Thyroid gland (tissue), 4 donors: ENCODE measurements at places on chromosomes 2 and 18. TPM values are rescaled to one million over a fixed set of nuclear protein-coding genes. Genes with fewer than 3 reads are reported as not detected.

DNA sequence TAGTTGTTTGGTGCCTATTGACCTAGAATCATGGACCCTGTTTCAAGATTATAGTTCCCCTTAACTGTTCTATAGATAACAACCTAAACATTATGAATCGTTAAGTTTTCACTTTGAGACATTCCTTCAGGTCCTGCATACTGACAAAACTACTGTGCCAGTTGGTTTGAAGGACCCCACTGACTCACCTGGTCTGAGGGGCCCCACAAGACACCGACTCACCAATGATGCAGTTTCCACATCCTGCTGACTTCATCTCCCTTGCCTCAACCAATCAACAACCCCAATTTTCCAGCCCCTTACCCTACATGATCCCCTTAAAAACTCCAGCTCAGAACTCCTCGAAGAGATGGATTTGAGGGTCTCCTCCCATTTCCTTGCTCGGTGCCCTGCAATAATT, 89.6 kb upstream of the CCDC141 start:
- no peak for DNase-seq
- no peaks in the 10 kb centered on the region for H3K4me1 ChIP-seq
- H3K27me3 ChIP-seq: no peaks in the 10 kb centered on the region
- no peak overlapping the region for H3K4me3 ChIP-seq

DNA sequence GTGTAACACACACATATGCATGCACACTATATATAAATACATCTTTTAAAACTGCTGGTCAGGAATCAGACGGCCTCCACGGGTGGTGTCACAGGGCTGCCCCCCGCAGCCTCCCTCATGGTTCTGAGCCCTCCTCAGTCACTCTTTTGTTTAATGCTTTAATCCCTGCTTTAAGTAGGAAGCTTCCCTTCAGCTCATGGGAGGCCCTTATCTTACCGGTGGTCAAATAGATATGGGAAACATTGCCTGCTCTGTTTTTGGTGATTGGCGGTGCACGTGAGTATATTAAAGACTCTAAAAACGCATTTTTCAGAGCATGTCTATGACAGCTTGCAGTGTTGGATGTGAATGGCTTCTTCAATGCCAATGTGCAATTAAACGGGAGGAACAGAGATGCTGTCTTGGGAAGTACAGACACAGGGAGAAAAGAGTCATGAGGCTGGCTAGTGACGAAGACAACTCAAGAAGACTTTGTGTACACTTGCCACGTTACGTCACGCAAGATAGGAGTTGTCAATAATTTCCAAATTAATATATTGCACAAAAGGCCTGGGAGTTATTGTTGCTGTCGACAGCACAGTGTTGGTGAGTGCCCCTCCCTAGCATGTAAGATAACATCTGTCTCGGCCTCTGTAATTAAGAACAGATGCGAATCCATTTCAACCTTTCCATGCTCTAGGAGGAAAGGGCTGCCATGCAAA, 23.3 kb downstream of the GNLY start:
- H3K27ac ChIP-seq: no peak overlapping the region
- H3K27me3 ChIP-seq: no peaks in the 10 kb centered on the region
- H3K4me1 ChIP-seq: peaks cover 41% of the 10 kb centered on the region
- no peak overlapping the region for H3K4me3 ChIP-seq

DNA sequence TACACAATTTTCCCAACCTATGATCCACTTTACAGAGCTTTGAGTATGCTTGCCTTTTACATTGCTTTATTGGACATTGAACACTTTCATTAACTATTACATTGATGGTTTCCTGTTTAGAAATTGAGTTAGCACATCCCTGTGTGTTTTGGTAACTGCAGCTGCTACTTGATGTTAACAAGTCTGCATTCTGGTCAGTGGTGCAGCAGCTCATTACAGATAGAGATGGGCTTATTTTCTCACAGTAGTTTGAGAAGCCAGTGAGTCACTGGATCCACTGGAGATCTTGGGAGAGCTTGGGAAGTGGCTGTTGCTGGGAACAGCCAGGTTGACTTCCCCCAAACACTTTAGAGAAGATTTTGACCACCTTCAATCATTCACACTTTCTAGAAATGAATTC, 150.5 kb downstream of the ARHGAP15 start:
- no peak for DNase-seq
- H3K36me3 ChIP-seq: no peaks in the 10 kb centered on the region
- H3K4me1 ChIP-seq: peaks cover 6% of the 10 kb centered on the region
- H3K4me3 ChIP-seq: no peak overlapping the region
- no peaks in the 10 kb centered on the region for H3K27me3 ChIP-seq

DNA sequence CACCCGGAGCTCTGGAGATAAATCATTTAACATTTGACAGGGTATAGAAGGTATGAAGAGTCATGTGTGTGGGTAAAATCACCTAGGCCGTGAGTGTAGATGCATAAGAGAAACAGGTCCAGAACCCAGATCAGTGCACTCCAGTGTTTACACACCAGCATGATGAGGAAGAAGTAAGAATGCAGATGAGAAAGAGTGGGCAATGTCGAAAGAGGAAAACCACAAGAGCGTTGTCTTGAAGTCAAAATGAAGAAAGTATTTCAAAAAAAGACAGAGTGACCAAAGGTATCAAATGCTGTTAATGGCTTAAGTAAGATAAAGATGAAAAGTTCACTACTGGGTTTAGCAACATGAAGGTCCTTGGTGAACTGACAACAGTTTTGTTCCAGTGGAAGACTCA, 32.0 kb upstream of the PLB1 start:
- no peak overlapping the region for H3K27ac ChIP-seq
- H3K4me1 ChIP-seq: no peaks in the 10 kb centered on the region
- no peak for DNase-seq
- no peak overlapping the region for H3K4me3 ChIP-seq

- no peaks in the 10 kb centered on the region for H3K36me3 ChIP-seq
- H3K4me3 ChIP-seq: no peak overlapping the region
- H3K27ac ChIP-seq: no peak overlapping the region
- no peaks in the 10 kb centered on the region for H3K4me1 ChIP-seq
Observed at GRCh38 chr2:203071148-203071547, 56.5 kb downstream of the NBEAL1 start.

DNA sequence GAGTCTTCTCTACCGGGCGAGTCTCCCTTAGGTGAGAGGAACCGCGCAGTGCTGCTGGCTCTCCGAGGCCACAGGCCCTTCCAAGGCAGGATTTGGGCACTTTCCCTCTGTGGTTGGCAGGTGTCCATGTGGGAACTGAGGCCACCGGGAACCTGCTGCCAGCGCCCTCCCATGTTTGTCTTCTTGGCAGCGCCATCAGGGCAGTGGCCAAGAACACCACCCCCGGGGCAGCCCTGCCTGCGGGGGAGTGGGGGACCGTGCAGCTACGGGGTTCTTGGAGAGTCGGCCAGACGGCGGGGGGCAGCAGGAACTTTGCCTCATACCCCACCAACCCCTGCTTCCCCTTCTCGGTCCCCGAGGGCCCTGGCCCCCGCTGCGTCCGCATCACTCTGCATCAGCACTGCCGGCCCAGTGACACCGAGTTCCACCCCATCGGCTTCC, 10.0 kb downstream of the CAPN10 start:
- H3K27ac ChIP-seq: no peak overlapping the region
- peaks cover 5% of the 10 kb centered on the region for H3K36me3 ChIP-seq
- DNase-seq: peak; percentile 0
- H3K4me1 ChIP-seq: no peaks in the 10 kb centered on the region
- no peak overlapping the region for H3K4me3 ChIP-seq

DNA sequence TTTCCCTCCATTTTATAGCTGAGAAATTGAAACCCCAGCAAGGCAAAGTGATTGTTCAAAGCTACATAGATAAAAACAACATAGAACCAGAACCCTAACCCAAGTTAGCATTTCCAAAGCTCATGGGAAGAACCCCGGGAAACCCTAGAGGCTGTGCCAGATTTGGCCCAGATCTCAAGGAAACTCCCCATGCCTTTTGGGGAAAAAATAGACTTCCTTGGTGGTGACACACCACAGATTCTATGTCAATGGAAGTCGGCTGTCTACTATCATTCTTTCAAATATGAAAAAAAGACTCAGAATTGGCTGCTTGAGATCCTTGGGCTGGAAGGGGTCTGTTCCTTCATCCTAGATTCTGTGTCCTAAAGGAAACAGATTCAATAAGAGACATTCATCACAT, 8.4 kb downstream of the COL6A3 start:
- H3K27me3 ChIP-seq: no peaks in the 10 kb centered on the region
- H3K36me3 ChIP-seq: peaks cover 2% of the 10 kb centered on the region
- H3K4me1 ChIP-seq: no peaks in the 10 kb centered on the region

DNA sequence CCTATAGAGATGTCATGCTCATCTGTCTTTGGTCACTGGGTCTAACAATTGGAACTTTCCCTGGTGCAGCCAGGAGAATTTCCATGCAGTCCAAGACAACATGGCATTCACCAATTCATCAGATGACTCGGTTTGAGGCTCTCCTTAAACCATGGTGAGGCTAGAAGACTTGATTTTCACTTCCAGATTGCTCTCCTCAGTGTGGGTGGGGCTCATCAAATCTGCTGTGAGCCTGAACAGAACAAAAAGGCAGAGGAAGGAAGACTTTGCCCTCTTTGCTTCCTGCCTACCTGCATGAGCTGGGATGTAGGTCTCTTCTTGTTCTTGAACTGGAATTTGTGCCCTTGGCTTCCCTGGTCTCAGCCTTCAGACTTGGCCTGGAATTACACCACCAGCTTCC, 203.4 kb upstream of the TRIB2 start:
- no peak for DNase-seq
- no peak overlapping the region for H3K27ac ChIP-seq
- H3K4me1 ChIP-seq: no peaks in the 10 kb centered on the region
- no peak overlapping the region for H3K4me3 ChIP-seq
- H3K36me3 ChIP-seq: no peaks in the 10 kb centered on the region
- no peaks in the 10 kb centered on the region for H3K27me3 ChIP-seq

- H3K4me3 ChIP-seq: no peak overlapping the region
- DNase-seq: no peak
- H3K4me1 ChIP-seq: no peaks in the 10 kb centered on the region
- no peak overlapping the region for H3K27ac ChIP-seq
- no peaks in the 10 kb centered on the region for H3K36me3 ChIP-seq
- no peaks in the 10 kb centered on the region for H3K27me3 ChIP-seq
Observed at GRCh38 chr2:227460070-227460485, 11.9 kb upstream of the AGFG1 start.

- H3K4me1 ChIP-seq: no peaks in the 10 kb centered on the region
- no peaks in the 10 kb centered on the region for H3K27me3 ChIP-seq
- H3K36me3 ChIP-seq: no peaks in the 10 kb centered on the region
- DNase-seq: no peak
- no peak overlapping the region for H3K4me3 ChIP-seq
Observed at GRCh38 chr2:30287190-30287840, 56.0 kb downstream of the LBH start.

- H3K27me3 ChIP-seq: no peaks in the 10 kb centered on the region
- no peak for DNase-seq
- no peak overlapping the region for H3K4me3 ChIP-seq
- no peaks in the 10 kb centered on the region for H3K36me3 ChIP-seq
- no peak overlapping the region for H3K27ac ChIP-seq
Observed at GRCh38 chr18:55484773-55485172, 103.2 kb downstream of the TCF4 start.

GRCh38 chr2:60570251-60570650, 16.8 kb upstream of the BCL11A start:
- no peak overlapping the region for H3K27ac ChIP-seq
- H3K27me3 ChIP-seq: peaks cover 4% of the 10 kb centered on the region
- no peak overlapping the region for H3K4me3 ChIP-seq
- peaks cover 4% of the 10 kb centered on the region for H3K4me1 ChIP-seq
- DNase-seq: no peak

- H3K36me3 ChIP-seq: no peaks in the 10 kb centered on the region
- H3K27ac ChIP-seq: no peak overlapping the region
- H3K4me3 ChIP-seq: no peak overlapping the region
- H3K4me1 ChIP-seq: no peaks in the 10 kb centered on the region
Observed at GRCh38 chr2:241795021-241795999, 13.7 kb upstream of the NEU4 start.

GRCh38 chr2:222978850-222979249, 73.1 kb upstream of the KCNE4 start:
- no peak overlapping the region for H3K27ac ChIP-seq
- no peak for DNase-seq
- H3K4me1 ChIP-seq: peaks cover 9% of the 10 kb centered on the region
- no peaks in the 10 kb centered on the region for H3K36me3 ChIP-seq
- H3K4me3 ChIP-seq: no peak overlapping the region
- no peaks in the 10 kb centered on the region for H3K27me3 ChIP-seq

GRCh38 chr2:97870396-97870843, 125.3 kb downstream of the TMEM131 start:
- no peak overlapping the region for H3K4me3 ChIP-seq
- H3K27ac ChIP-seq: peak overlapping the region; percentile 20
- H3K4me1 ChIP-seq: peaks cover 25% of the 10 kb centered on the region
- H3K27me3 ChIP-seq: no peaks in the 10 kb centered on the region

GRCh38 chr2:129437725-129438124, 541.7 kb upstream of the RAB6C start:
- DNase-seq: no peak
- H3K4me1 ChIP-seq: no peaks in the 10 kb centered on the region
- no peaks in the 10 kb centered on the region for H3K27me3 ChIP-seq
- no peaks in the 10 kb centered on the region for H3K36me3 ChIP-seq
- no peak overlapping the region for H3K4me3 ChIP-seq

GRCh38 chr2:212416086-212416485, 122.5 kb downstream of the ERBB4 start:
- no peaks in the 10 kb centered on the region for H3K27me3 ChIP-seq
- H3K27ac ChIP-seq: no peak overlapping the region
- no peak overlapping the region for H3K4me3 ChIP-seq
- H3K4me1 ChIP-seq: no peaks in the 10 kb centered on the region
- no peaks in the 10 kb centered on the region for H3K36me3 ChIP-seq

- no peak overlapping the region for H3K27ac ChIP-seq
- no peaks in the 10 kb centered on the region for H3K36me3 ChIP-seq
- peaks cover 7% of the 10 kb centered on the region for H3K4me1 ChIP-seq
- no peaks in the 10 kb centered on the region for H3K27me3 ChIP-seq
- H3K4me3 ChIP-seq: no peak overlapping the region
Observed at GRCh38 chr2:235868224-235868623, 300.0 kb downstream of the GBX2 start.

- no peak overlapping the region for H3K4me3 ChIP-seq
- no peak overlapping the region for H3K27ac ChIP-seq
- DNase-seq: no peak
- no peaks in the 10 kb centered on the region for H3K36me3 ChIP-seq
Observed at GRCh38 chr2:167937403-167937802, 310.0 kb downstream of the STK39 start.

DNA sequence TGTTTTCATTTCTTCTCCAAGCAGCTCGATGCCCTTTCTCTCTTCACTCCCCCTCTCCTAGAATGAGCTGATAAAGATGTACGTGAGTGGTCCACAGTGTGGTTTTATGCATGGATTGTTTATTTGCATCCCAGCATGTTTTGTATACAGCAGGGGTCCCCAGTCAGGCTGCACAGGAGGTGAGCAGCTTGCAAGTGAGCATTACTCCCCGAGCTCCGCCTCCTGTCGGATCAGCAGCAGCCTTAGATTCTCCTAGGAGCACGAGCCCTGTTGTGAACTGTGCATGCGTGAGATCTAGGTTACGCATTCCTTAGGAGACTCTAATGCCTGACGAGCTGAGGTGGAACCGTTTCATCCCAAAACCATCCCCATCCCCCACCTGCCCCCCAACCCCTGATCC, 262.6 kb downstream of the AGAP1 start:
- no peaks in the 10 kb centered on the region for H3K36me3 ChIP-seq
- H3K4me1 ChIP-seq: no peaks in the 10 kb centered on the region
- no peaks in the 10 kb centered on the region for H3K27me3 ChIP-seq
- no peak overlapping the region for H3K4me3 ChIP-seq
- no peak overlapping the region for H3K27ac ChIP-seq
- DNase-seq: no peak

Gene SLC16A14
- 2.1 TPM for total RNA-seq

Gene CFAP210
- total RNA-seq: not detected

Gene IL18R1
- 9.4 TPM for total RNA-seq

Gene MARCHF4
- not detected for total RNA-seq

Gene PPP1R1C
- 0.78 TPM for total RNA-seq

Gene GLS
- total RNA-seq: 175 TPM

Gene IL1RN
- total RNA-seq: 1.3 TPM
